Stimulated activated CD4-positive, alpha-beta T cell treated with anti-CD3 and anti-CD28 coated beads, Interleukin-1b, Interleukin-23, amount 100 ng/mL, for 4 hours (primary cell): ENCODE measurements at places on chromosomes 3 and 15.

DNA sequence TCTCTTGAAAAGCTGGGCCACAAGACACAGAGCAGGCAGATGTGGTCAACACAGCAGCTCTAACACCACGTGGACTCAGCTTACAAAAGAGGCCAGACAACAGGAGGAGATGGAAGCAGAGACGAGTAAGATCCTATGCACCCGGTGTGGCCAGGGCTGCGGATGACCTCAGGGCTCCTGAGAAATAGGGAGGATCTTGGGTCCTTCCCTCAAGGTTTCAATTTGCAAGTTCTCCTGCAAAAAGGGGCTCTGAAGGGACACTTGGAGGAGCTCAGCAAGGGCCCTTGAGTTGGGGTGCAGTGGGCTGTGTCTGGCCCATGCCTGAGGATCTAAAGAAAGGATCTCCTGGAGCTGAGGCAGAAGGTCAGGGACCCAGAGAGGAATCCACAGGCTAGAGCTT, 249.5 kb upstream of the IGF1R start:
- DNase-seq = no peak

DNA sequence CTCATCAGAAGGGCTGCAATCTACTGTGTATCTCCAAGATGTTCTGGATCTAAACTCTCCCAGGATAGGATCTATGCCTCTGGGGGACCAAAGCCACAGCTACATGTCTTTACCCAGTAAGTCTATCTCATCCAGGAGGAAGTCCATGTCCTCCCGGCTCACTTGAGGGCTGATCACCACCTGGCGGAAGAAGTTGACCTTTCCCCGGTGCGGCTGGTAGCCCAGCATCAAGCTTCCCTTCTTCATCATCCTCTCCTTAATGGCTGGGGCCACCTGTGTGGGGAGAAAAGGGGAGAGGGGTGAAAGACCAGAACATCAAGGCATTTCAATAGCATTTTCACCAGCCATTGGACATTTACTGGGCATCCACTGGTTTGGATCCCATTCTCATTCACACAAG, 121.7 kb downstream of the TGFBR2 start:
- DNase-seq = no peak

GRCh38 chr15:81433462-81433861, 59.4 kb upstream of the TMC3 start:
- no peak for DNase-seq

DNA sequence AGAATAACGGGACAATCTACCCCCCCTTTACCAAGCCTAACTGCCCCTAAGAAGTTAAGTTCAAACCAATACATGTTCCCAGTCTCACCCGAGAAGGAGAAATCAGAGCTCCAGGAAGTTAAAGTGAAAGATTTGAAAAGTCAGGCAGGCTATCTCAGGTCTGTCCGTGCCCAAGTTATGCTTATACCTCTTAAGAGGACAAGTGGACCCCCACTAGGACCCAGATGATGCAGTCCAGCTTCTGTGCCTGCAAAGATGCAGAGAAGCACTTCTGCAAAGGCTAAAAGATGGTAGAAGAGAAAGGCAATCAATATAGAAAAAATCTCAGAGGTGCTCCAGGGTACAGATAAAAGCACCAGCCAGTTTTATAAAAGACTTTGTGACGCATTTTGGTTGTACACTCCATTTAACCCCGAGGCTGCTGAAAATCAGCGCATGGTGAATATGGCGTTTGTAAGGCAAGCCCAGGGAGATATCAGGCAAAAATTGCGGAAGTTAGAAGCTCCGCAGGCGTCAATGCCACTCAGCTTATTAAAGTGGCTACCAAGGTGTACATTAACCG, 9.8 kb upstream of the SLC9C1 start:
- DNase-seq = no peak

DNA sequence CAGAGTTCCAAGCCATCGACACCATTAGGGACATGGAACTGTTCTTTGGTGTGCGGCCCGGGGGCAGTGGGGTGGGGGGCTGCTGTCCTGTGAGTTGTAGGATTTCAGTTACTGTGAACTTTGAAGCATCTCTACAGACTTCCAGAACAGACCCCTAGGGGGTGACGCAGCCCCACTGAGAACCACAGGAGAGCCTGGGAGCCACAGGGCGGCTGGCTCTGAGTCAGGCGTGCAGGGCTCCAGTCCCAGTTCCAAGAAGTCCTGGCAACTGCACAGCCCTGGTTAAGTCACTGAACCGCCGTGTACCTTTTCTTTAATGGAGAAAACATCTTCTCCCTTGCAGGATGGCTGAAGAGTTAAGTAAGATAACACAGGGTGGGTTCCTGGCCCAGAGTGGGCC, 23.5 kb upstream of the LRTM1 start:
- DNase-seq = no peak

- no peak for DNase-seq
These were observed 149.5 kb downstream of the RAP2B start for GRCh38 chr3:153311541-153311940.
